ENCODE measurements at places on chromosomes 11 and 22. TPM values are rescaled to one million over a fixed set of nuclear protein-coding genes. Genes with fewer than 3 reads are reported as not detected.

Gene RTN4R
- total RNA-seq: 2.7 TPM

GRCh38 chr22:45305456-45306075 is 4.2 kb upstream of the FAM118A start:
- DNase-seq: no peak

Gene RFPL1
- total RNA-seq: not detected

DNA sequence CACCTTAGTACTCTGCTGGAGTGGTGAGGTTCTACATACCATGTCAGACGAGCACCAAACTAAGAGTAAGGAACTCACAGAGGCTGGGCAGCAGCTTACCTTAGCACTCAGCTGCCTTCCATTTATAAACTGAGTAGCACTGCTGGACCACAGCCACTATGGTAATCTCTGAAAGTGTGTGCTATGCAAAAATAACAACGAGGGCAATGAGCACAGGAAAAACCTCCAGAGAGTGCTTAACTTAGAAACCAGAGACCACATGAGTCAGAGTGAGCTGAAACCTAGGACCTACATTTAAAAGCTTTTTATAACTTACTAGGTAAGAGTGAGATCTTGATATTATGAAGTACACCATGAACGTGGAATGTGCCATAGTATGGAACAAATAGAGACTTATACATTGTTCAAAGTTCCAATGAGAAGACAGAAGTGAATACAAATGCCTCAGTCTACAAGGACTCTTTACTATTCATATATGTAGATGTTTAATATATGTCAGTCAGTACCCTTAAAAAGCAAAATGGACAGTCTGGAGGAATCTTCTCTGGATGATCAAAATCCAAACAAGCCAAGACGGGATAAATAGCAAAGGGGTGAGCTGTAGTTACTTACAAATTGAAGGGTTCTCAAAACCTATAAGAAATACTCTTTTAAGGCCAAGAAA is 17.2 kb upstream of the CD59 start:
- peak; percentile 32 for DNase-seq

DNA sequence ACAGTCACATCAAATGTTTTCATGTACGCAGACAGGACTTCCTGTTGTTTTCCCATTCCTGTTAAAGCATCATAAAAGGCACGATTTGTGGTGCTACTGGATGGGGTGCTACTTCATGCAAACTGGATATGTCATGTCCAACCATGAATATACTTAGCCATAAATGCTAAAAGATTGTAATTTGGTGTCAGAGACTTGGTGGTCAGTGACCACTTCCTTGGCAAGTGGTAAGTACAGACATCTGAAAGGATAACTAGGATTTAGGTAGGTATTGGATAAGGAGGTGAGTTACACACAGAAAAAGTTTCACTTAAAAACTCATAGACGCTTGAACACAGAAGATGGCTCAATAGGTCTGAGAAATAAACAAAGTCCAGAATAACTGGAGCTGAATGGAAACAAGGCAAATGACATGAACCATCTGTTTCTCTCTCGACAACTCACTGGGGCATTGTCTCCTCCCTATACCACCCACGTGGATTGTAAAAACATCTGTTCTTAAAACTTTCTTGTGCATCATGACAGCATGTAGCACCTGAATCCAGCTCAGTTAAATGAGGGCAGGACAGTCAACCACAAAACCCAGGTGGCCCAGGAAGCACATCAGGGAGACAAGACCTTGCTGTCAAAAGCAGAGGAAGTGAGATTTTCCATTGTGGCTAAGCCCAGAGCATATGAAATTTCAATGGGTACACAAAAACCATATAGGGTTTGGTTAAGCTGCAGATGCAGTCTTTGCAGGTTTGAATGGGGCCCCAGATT is 22.1 kb upstream of the IGLL5 start:
- DNase-seq: no peak

- DNase-seq: no peak
Observed at GRCh38 chr11:103222806-103223205, 113.6 kb downstream of the DYNC2H1 start.

GRCh38 chr22:49426098-49426497 is 401.6 kb downstream of the BRD1 start:
- no peak for DNase-seq

DNA sequence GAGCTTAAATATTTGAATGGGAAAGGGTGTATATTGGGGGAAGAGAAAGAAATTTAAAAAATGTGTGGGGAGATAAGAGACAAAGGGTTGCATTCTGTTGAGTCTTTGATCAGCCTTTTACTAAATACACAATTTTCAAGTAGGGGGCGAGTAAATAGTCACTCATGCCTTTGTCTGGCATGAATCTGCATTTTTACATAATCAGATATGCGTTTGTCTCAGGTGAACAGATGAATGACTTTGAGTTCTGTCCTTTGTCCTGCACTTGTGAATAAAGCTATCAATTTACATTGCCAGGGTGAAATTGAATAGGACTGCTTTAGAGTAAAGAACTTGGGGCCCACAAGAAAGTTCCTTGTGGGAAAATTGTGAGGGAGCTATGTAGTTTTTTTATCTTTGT is 523.6 kb upstream of the LUZP2 start:
- no peak for DNase-seq

DNA sequence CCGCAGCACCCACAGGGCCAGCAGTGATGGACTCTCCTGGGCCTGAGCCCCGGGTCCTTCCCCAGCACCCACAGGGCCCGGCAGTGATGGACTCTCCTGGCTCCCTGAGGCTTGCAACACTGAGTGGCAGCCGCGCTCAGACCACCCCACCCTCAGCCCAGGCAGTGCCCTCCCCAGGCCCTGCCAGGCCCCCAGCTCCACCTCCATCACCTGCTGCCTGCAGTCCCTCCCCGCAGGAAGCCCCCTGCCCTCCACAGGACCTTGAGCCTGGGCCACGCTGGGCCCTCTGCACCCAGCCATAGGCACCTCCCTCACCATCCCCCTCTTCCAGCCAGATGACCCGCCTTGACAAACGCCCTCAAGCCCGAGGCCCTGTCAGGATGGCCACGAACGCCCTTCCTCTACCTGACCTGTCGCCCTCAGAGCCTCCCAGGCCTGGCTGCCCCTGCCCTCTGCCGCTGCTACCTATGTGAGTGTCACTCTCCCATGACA is 11.4 kb downstream of the ALG12 start:
- no peak for DNase-seq

DNA sequence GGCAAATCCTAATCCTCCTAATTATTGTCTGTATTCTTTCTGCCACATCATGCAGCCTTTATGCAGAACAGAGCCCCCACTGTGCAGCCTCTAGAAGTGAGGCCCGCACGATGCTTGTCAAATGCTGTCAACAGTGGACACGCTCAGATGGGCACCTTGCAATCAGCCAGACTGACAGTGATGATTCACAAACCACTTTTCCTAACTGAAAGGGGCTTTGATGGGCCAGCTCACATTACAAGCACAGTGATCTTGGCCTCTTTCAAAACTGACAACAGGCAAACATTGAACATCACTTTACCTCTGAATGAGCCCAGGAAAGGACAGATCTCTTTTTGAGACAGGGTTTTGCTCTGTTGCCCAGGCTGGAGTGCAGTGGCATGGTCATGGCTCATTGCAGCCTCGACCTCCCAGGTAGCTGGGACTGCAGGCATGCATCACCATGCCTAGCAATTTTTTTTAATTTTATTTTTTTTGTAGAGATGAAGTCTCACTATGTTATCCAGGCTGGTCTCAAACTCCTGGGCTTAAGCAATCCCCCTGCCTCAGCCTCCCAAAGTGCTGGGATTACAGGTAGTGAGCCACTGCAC is 18.0 kb upstream of the E2F8 start:
- no peak for DNase-seq

DNA sequence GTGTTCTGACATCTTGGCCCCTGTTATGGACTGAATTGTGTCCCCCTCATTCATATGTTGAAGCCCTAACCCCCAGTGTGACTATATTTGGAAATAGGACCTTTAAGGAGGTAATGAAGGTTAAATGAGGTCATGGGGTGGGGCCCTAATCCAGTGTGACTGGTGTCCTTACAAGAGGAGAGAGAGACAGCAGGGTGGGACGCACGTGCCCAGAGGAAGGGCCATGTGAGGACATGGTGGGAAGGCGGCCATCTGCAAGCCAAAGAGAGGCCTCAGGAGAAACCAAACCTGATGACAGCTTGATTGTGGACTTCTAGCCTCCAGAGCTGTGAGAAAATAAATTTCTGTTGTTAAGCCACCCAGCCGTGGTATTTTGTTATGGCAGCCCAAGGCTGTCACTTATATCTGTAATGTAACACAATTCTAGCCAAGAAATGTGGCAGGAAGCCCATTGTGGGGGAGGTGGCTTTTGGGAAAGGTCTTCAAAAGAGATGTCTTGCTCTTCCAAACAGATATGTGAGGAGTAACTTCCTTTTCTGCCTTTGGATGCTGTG is 23.7 kb downstream of the SLC22A6 start:
- no peak for DNase-seq

Gene NDUFA6
- total RNA-seq: 42.7 TPM

Gene PANX2
- total RNA-seq: 0.34 TPM

Gene BTBD18
- not detected for total RNA-seq

Gene IL17REL
- total RNA-seq: 0.17 TPM

GRCh38 chr11:60085909-60086308 is 2.6 kb upstream of the MS4A2 start:
- no peak for DNase-seq

DNA sequence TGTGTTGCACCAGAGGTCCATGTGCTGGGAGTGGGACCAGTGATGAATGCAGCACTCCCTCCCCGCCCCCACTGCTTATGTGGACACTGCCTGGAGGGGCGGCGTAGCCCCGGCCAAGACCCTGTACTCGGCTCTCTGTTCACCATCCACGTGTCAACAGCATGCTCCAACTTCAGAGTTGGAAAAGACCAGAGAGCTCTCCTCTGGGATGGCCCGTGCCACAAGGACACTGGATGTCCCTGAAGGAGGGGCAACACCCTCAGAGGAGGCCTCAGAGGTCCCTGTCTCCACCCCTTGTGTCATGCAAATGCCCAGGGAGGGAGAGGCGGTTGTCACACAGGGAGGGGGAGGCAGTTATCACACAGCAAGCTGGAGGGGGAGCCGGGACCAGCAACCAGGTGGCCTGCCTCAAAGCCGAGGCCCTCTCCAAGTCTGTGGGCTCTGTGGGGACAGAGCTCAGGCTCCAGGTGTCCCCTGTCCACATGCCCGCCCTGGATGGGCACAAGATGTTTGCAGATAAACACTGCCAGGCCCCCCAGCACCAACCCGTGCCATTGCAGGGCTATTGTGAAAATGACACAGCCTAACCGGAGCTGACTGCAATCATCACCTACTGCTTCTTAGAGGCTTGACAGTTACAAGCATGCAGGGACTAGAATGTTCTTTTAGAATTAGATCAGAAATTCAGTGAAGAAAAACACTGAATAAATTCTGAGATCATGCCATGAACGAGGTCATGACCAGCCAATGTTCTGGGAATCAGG is 121.1 kb downstream of the PHF21B start:
- no peak for DNase-seq

- no peak for DNase-seq
Observed at GRCh38 chr11:134685793-134686380, 273.8 kb upstream of the B3GAT1 start.

DNA sequence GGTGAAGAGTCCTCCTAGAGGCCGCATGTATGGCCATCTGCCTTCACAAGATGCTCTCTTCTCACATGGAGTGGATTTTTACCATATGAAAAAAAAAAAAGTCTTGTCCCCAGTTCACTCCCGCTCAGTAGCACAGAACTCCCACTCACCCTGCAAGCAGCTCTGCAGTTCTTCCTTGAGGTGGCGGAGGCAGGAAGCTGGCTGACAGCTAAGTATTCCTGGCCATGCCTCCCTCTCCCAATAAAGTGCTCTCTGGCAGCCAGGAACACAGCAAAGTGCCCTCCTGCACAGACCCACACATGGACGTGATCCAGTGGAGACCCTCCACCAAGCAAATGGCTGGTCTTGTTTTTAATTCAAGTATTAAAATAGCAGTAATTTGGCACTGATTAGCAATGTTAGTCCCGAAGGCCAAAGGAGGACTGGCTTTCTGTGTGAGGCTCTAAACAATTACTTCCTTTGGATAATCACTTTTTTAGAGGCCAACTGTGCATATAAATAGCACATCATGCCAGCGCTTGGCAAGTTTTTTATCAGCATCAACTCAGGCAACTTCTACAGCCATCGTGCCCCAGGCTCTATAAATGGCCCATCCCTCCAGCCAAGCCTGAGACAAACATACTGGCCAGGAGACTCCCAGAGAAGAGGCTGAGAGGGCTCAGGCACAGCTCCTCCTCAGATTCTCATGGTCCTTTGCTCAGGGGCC is 413.6 kb downstream of the OPCML start:
- no peak for DNase-seq

DNA sequence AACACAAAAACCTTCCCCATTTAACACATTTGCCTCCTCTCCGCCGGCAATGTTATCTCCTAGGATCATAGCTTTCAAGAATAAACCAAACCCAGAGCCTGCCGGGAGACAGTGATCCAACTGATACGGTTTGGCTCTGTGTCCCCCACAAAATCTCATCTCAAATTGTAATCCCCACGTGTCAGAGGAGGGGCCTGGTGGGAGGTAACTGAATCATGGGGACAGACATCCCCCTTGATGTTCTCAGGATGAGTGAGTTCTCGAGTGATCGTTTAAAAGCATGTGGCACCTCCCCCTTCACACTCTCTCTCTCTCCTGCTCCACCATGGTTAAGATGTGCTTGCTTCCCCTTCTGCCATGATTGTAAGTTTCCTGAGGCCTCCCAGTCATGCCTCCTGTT is 33.3 kb downstream of the RBFOX2 start:
- no peak for DNase-seq

DNA sequence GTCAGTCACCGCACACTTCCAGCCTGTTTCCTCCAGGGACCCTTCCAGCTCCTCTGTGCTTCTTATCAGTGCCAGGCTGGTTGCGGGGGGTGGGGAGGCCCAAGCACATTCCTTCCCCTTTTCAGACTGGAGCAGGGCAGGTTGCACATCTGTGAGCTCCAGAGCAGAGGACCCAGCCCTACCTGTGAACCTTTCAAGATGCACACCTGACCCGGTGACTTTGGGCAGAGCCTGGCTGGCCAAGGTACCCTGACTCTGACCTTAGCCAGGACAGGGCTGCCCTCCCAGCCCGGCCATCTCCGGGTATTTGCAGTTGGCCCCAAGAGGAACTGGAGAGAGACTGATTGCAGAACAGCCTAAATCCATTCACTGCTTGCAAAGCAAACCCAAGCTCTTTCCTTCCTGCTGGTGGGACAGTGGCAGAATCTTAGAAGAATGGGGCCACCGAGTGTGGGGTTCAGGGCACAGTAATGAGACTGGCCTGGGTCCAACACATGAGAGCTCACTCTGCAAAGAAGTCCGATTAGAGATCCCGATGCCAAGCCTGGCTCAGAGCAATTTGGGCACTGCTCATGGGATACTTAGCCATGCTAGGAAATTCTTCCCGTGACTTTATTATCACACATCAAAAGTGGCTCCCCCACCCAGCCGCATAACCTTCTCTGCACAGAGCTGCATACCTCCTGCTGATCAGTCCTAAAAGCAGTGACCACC is 64.7 kb upstream of the CCND1 start:
- no peak for DNase-seq

Data from dermis blood vessel endothelial cell (primary cell).